ENCODE measurements at places on chromosomes 11 and 22. TPM values are rescaled to one million over a fixed set of nuclear protein-coding genes. Genes with fewer than 3 reads are reported as not detected.

Gene ROBO4
- total RNA-seq = 5.8 TPM

Gene LRRC32
- total RNA-seq = not detected

Gene GAB4
- total RNA-seq = not detected

Gene MPZL3
- total RNA-seq = 12.1 TPM

Gene ALG9
- 26.5 TPM for total RNA-seq

Gene MAPK8IP2
- 0.72 TPM for total RNA-seq

Gene C11orf65
- total RNA-seq = 0.23 TPM

Gene GSTT2
- not detected for total RNA-seq

Gene SNX32
- not detected for total RNA-seq

Gene KRTAP5-1
- total RNA-seq = not detected

Gene SCGB1A1
- not detected for total RNA-seq

Gene FOLH1
- not detected for total RNA-seq

Gene OR8D1
- total RNA-seq = not detected

Gene GPR137
- total RNA-seq = 14.3 TPM

Gene NCR3LG1
- 5.5 TPM for total RNA-seq

Gene VPREB1
- not detected for total RNA-seq

Gene SEPTIN3
- total RNA-seq = 0.08 TPM

Gene IL10RA
- total RNA-seq = not detected

Gene OLFML1
- total RNA-seq = not detected

Gene TMEM134
- 91.8 TPM for total RNA-seq

Gene WNT7B
- total RNA-seq = 3.4 TPM

Gene KDELR3
- total RNA-seq = 16.6 TPM

Gene APOA4
- not detected for total RNA-seq

Gene PANX2
- 0.04 TPM for total RNA-seq

Gene KCNJ4
- not detected for total RNA-seq

Gene UBQLN3
- not detected for total RNA-seq

Gene RTN4RL2
- total RNA-seq = 0.31 TPM

Gene HEPACAM
- not detected for total RNA-seq

Gene ST14
- total RNA-seq = 85.2 TPM

Gene NRIP3
- total RNA-seq = 1.7 TPM

Gene GP1BB
- 2.8 TPM for total RNA-seq

Gene TRPC6
- 0.23 TPM for total RNA-seq

Gene LMO2
- total RNA-seq = 1.1 TPM

Gene C11orf87
- total RNA-seq = under 0.01 TPM

Gene MMP11
- 0.38 TPM for total RNA-seq

Gene OR52E4
- not detected for total RNA-seq

Gene POTEH
- total RNA-seq = not detected

Gene OR5A1
- not detected for total RNA-seq

Gene SLC37A2
- total RNA-seq = 35.8 TPM

Gene HBG2
- total RNA-seq = not detected

Gene SERPIND1
- not detected for total RNA-seq

Gene ANKRD49
- 8.2 TPM for total RNA-seq

Gene API5
- total RNA-seq = 126 TPM

Gene SLC22A12
- not detected for total RNA-seq

Gene OR8A1
- total RNA-seq = not detected

Gene BRSK2
- 0.23 TPM for total RNA-seq

Gene CDCA5
- total RNA-seq = 25.9 TPM

Gene HSD17B12
- 117 TPM for total RNA-seq

Gene DLG2
- 0.08 TPM for total RNA-seq

Gene TSPAN18
- not detected for total RNA-seq

Gene ASPHD2
- total RNA-seq = 3.9 TPM

Gene NAALADL1
- 32.8 TPM for total RNA-seq

Gene MIAT
- 0.08 TPM for total RNA-seq

Gene CHRM1
- total RNA-seq = not detected

Gene RIC3
- total RNA-seq = 0.16 TPM

Gene ZDHHC24
- 19.8 TPM for total RNA-seq

Gene OR52W1
- total RNA-seq = not detected

Gene OPCML
- not detected for total RNA-seq

Data from hair follicular keratinocyte (primary cell).